NCI-H2081 (cell line): ENCODE measurements at places on chromosomes 2 and 18.

DNA sequence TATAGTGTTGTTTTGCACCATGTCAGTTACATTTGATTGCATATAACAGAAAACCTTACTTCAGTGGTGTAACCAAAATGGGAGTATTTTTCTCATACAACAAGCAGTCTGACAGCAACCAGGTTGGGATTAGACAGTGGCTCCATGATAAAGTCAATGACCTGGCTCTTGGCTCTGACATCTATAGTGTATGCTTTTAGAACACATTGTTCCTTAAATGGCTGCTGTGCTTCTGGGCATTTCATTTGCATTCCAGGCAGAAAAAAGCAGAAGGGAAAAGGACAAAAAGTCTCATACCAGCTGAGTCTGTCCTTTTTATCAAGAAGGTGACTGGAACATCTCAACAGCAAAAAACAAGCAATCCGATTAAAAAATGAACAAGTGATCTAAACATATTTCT is 10.2 kb downstream of the MERTK start:
- DNase-seq = no peak

- no peak for DNase-seq
These were observed 287.3 kb upstream of the SETBP1 start for GRCh38 chr18:44393406-44393805.

DNA sequence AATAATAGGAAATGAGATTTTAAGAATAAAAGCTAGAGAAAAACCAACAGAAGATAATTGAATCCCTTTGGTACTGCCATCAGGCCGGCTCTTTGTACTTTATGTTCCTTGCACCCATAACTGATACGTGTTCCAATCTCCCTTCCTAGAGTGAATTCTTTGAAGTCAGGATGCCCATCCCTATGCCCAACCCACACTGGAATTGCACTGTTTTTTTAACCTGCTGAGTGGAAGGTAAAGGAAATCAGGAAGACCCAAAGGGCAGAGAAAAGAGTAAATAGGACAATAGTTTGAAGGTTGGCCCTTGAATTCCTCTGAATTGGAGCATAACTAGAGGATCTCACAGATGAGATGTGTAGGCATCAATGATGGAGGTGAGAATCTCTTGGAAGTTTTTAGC is 4.4 kb upstream of the ATG16L1 start:
- DNase-seq = no peak

GRCh38 chr18:49021076-49021432 is 70.3 kb upstream of the SMAD7 start:
- no peak for DNase-seq

DNA sequence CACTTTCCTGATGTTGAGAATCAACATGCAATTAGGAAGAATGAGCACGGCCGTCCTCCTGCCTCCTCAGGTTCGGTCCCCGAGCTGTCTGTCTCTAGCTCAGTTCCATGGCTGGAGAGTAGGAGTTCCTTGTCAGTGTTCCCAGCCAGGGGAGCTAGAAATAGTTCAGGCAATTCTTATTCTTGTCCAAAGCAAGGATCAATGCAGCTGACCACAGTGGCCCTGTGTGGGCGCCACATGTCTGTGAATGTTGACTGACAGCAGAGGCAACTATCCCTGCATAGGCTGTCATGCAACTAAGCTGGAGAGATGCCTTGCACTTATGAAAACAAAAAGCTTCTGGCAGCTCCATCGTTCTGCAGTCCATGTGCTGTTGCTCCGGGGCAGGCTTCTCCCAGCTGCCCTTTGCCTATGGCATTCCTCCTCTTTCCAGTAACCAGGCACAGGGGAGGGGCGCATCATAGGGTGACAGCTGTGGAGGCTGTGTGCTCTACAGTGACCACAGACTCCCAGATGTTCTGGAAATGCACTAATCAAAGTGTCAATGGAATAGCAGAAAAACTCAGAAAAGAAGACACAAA is 58.7 kb downstream of the PDCL3 start:
- DNase-seq = no peak

- no peak for DNase-seq
These were observed 21.0 kb downstream of the NOP58 start for GRCh38 chr2:202286595-202286994.

GRCh38 chr2:75525434-75526310 is 35.1 kb downstream of the EVA1A start:
- DNase-seq = no peak

DNA sequence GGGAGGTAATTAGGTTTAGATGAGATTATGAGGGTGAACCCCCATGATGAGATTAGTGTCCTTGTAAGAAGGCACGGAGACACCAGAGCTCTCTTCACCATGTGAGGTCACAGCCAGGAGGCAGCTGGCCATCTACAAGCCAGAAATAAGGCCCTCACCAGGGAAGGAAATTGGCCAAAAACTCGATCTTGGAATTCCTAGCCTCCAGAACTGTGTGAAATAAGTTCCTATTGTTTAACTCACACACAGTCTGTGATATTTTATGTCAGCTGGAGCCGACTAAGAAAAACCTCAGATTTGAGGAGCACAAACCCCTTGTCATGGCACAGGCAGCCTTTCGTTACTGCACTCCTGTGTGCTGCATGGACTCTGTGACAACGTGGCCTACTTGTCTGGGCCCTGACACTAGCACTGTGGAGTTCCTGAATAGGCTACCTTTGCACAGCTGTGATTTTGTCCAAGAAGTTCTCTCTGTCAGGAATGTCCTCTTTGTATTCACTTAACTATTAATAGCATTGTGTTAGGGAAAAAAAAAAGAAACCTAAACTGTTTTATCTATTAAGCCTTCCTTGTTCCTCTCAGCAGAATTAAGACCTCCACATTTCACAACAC is 319.8 kb downstream of the TDRD15 start:
- DNase-seq = no peak

DNA sequence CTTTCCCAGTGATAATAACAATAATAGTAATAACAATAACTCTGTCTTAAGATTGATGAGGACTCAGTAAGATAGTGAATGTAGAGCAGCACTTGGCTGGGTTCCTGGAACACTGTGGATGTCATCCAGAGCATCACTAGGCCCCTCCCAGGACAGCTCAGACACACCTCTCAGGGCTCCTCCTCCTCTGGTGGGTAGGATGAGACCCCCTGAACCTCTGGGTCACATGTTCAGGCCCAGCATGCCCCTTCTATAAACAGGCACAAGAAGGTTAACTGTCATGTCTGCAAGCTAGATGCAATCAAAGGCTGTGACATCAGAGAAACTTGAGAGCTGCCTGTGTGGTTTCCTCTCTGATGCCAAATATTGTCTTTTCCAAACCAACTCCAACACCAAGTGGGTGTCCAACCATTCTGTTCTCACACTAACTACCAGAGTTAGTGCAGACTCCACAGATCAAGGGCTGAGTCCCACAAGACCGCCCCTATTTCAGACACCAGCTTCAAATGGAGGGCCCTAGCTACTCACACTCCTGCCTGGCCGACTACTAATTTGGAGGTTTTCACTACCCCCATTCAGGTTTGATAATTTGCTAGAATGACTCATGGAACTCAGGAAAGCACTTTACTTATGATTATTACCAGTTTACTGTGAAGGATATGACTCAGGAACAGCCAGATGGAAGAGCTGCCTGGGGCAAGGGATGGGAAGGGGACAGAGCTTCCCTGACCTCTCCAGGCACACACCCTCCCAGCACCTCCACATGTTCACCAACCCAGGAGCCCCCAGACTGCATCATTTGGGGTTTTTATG is 46.4 kb upstream of the BZW1 start:
- DNase-seq = no peak

GRCh38 chr2:217979151-217979811 is 23.5 kb downstream of the TNS1 start:
- DNase-seq = no peak

DNA sequence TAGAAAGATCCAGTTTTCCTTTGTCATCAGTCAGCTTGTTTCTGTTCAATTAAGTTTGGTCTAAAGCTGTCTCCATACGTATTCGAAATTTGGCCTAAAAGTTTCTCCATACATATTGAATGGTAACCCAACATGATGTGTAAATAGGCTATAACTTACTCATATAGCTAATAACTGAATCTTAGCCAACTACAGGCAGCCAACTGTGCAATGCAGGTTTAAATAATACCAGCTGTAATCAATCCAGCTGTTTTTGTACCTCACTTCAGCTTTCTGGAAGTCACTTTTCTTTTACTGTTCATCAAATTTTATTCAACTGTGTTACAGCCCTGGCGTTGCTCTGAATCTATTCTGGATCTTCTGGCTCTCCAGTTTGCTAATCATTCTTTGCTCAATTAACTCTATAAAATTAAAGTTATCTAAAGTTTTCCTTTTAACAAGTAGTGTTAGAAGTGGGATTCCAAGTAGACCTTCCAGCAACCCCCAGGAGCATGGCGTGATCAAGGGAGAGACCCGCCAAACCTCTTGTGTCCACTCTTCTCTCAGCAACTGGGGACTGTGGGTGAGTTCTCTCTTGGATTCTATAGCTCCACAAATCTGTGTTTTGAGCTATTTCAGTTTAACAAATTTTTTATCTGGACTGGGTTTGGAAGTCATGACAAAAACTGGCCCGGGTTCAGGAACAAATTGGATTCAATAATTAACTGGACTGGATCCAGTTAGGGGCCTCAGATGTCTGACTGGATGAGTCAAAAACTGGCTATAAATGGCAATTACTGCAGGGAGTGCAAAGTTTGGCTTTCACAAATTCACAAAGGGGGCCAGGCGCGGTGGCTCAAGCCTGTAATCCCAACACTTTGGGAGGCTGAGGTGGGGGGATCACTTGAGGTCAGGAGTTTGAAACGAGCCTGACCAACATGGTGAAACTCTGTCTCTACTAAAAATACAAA is 329.7 kb upstream of the ST6GAL2 start:
- no peak for DNase-seq

- DNase-seq = no peak
These were observed 23.7 kb upstream of the SPTBN1 start for GRCh38 chr2:54432251-54433015.

- DNase-seq = no peak
These were observed 366.0 kb downstream of the LRATD1 start for GRCh38 chr2:14998546-14998945.

DNA sequence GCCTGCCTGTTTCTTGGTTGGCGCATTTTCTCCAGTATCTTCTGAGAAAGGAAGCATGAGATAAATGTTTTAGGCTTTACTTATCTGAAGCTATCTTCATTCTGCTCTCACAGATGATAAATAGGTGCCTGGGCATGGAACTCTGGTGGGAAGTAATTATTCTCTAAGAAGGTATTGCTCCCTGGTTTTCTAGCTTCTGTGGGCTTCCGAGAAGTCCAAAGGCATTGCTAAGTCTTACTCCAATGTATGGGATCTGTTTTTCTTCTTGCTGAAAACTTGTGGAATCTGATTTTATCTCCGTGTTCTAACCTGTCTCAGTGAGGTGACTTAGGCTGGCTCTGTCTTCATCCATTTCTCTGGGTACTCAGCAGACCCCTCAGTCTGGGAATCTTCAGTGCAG is 224.4 kb upstream of the HS6ST1 start:
- DNase-seq = no peak

- DNase-seq = no peak
These were observed 16.4 kb upstream of the STARD7 start for GRCh38 chr2:96225016-96225533.

DNA sequence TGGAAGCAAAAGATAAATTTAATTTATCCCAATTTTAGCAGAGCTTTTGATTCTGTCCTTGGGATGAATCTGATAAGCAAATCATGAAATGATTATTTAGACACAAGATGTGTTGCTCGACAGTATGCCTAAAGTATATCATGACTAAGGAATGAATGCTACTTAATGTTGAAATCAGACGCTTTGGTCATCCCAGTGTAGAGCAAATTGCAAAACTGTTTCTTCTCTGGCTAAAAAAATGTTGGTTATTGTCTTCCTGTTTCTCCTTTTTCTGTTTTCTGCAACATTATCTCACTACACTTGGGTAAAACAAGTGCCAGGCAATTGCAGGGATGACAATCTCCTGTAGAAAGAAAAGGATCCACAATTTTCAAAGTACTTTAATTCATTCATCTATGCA is 66.4 kb downstream of the BABAM2 start:
- no peak for DNase-seq

- no peak for DNase-seq
These were observed 48.8 kb downstream of the RND3 start for GRCh38 chr2:150438654-150439053.

GRCh38 chr2:36413218-36413617 is 57.6 kb downstream of the CRIM1 start:
- DNase-seq = no peak

GRCh38 chr2:141055531-141055930 is 1075.3 kb downstream of the LRP1B start:
- DNase-seq = no peak

DNA sequence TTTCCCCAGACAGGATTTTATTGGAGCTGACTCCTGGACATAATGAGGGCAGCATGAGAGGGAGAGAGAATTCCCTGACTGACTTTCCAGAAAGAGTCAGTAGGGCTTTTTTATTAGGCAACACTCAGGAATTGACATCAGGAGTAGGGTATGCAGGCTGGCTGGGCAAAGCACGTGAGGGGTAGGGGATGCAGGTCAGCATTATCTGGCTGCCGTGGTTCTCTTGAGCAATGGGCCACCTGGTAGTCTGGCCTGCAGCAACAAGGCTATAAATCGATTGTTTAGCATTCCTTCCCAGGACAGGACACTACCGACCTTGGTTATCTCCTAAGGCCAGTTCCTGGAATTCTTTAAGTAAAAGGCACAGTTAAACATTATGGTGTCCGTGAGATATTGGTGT is 160.8 kb upstream of the AGAP1 start:
- DNase-seq = no peak

GRCh38 chr2:211103989-211104388 is 547.6 kb downstream of the CPS1 start:
- no peak for DNase-seq

DNA sequence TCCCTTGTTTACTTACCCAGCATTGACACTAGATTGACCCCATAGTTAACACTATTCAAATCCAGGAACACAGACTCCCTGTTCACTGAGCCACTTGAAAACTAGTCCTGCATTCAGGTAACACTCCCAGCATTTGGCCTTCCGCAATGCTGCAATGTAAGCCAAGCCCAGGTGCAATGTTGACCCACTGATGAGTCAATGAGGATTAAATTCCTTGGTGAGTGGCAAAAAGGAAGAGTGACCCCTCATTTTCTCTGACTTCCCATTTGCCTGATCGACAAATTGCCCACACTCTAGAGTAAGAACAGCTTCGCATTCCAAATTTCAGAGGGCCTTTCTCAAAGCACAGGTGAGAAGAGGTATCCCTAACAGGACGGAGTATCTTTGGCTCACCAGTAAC is 251.9 kb downstream of the FBXO15 start:
- DNase-seq = peak; percentile 6

GRCh38 chr18:78309924-78310323 is 669.7 kb upstream of the SALL3 start:
- DNase-seq = no peak

DNA sequence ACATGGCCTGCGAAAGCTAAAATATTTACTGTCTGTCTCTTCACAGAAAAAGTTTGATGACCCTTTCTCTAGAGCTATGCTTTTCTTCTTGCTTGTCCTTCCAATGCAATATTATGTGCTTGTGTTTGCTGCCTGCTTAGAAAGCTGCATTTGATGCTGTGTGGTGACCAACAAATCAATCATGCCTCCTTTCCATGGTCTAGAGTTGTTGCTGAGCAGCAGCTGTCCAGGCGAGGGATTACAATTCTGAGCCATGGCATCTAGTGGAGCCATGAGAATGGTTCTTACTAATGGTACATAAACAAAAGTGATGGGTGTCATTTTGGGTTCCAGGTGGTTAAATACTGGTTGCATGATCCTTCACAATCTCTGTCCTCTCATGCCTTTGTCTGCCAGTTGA is 1142.1 kb downstream of the DPP10 start:
- DNase-seq = peak; percentile 92

- no peak for DNase-seq
These were observed 129.9 kb upstream of the HS6ST1 start for GRCh38 chr2:128448331-128449225.

GRCh38 chr2:231113489-231113888 is 11.4 kb downstream of the HTR2B start:
- DNase-seq = no peak
